ENCODE measurements at places on chromosomes 3 and 15.

DNA sequence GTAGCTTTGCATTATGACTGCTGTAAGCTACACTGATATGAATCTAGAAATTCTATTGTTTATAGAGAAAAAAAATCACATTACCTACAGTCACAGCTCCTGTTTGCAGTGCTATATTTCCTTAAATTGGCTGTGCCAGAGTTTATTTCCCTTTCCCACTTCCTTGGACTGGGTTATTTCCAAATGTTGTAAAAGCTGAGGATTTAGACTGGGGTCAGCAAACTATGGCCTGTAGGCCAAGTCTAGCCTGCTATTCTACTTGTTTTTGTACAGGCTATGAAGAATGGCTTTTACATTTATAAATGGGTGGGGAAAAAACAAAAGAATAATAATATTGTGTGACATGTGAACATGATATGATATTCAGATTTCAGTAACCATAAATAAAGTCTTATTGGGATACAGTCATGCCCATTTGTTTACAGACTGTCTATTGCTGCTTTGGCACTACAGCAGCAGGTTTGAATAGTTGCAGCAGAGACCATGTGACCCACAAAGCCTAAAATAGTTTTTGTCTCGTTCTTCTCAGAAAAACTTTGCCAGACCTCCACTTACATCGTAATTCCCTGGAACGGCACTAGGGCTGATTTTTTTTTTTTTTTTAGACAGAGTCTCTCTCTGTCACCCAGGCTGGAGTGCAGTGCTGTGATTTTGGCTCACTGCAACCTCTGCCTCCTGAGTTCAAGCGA is 7.8 kb downstream of the GLDN start:
- no peak for DNase-seq

- peak; percentile 65 for DNase-seq
Observed at GRCh38 chr3:14329116-14329830, 73.1 kb upstream of the SLC6A6 start.

- no peak for DNase-seq
Observed at GRCh38 chr3:57004229-57004628, 56.2 kb upstream of the SPATA12 start.

GRCh38 chr3:42256135-42256819 is 9.7 kb downstream of the CCK start:
- no peak for DNase-seq

DNA sequence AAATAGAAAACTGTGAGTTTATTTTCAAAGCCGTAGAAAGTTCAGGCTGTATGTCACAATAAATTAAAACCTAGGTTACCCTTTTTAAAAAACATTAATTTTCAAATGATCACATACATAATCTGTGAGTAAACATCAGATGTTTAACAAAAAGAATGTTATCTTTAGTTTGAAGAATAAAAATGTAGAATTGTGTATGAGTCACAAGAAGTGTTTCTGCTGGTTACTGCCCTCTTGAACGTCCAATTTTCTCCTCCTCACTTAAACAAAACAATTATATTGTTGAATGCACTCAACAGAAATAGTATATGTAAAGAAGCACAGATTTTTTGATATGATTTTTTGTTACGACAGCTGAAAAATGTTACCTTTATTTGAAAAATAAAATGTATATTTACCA is 855.1 kb downstream of the ROBO1 start:
- DNase-seq, result no peak

GRCh38 chr3:115720983-115721382 is 97.7 kb downstream of the GAP43 start:
- DNase-seq, result no peak

DNA sequence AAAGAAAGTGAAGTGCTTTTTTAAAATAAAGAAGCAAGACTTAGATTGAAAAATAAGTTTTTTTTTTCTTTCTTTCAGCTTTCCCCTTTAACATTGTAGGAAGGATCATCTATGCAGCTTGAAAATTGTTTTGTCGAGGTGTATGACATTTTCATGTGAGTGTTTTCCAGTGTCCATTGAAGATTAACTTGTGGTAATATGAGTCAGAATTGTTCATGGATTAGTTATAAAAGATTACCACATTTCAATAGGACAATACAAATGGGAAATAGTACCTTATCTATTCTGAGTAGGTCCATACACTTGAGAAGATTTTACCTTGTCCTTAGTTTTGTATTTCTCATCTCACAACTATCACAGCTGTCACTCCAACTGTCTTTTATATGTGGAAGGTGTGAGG is 1234.7 kb downstream of the NSUN3 start:
- DNase-seq, result no peak

- no peak for DNase-seq
Observed at GRCh38 chr15:42405863-42406482, 46.7 kb downstream of the CAPN3 start.

GRCh38 chr15:41010345-41010744 is 57.1 kb downstream of the CHAC1 start:
- no peak for DNase-seq

DNA sequence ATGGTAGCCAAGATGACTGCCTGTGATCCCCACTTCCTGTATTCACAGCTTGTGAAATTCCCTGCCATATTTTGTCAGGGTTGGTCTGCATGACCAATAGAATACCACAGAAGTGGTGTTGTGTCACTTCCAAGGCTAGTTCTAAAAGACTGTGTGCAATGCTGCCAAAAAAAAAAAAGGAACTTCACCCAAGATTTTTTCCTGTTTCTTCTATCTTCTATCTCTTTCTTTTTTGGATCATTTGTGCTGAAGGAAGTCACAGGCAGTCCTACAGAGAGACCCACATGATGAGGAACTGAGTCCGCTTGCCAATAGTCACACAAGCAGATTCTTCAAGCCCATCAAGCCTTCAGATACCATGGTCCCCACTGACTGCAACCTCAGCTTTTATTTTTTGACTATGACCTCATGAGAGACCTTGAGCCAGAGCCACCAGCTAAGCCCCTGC is 18.1 kb upstream of the RAF1 start:
- peak; percentile 85 for DNase-seq

GRCh38 chr3:45518376-45519135 is 76.0 kb upstream of the LIMD1 start:
- DNase-seq, result no peak

- no peak for DNase-seq
Observed at GRCh38 chr3:128012050-128012449, 40.2 kb upstream of the SEC61A1 start.

DNA sequence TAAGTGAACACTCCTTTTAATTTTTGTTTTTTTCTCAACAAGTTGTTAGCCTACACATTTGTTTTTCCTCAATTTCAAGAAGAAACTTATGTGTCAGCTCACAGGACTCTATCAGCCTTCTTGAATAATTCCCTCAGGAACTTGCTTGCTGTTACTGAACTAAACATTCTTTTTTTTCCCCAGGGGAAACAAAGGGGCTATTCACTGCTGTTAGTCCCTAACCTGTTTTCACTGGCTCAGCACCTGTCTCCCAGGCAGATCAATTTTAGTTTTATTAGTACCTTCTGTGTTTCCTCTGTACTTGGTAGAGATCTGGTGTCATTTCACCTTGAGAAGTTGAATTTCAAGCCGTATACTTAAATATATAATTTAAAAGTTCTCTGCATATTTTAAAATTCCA is 644.6 kb downstream of the CADM2 start:
- no peak for DNase-seq

GRCh38 chr15:89106200-89106599 is 17.9 kb downstream of the ABHD2 start:
- no peak for DNase-seq

- DNase-seq, result no peak
Observed at GRCh38 chr3:193553586-193553985, 1.1 kb downstream of the ATP13A4 start.

DNA sequence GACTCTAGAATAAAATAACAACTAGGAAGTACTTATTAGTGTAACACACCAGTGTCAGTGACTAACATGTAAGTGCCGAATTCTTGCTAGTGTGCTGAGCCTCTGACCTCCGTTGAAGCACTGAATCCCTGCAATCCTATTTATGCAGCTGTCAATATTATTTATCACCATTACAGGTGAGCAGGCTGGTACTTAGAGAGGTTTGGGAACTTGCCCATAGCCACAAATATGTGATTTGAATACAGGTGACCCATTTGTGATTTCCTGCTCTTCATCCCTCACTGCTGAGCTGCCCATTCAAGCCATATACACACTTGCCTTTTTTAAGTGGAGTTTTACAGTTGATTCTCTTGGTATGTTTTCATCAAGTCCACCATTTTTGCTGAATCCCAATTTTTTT is 12.2 kb downstream of the EIF4E3 start:
- no peak for DNase-seq

GRCh38 chr15:71971905-71972304 is 146.0 kb downstream of the MYO9A start:
- no peak for DNase-seq

GRCh38 chr3:119562307-119562961 is 3.0 kb upstream of the CD80 start:
- DNase-seq, result peak; percentile 71

DNA sequence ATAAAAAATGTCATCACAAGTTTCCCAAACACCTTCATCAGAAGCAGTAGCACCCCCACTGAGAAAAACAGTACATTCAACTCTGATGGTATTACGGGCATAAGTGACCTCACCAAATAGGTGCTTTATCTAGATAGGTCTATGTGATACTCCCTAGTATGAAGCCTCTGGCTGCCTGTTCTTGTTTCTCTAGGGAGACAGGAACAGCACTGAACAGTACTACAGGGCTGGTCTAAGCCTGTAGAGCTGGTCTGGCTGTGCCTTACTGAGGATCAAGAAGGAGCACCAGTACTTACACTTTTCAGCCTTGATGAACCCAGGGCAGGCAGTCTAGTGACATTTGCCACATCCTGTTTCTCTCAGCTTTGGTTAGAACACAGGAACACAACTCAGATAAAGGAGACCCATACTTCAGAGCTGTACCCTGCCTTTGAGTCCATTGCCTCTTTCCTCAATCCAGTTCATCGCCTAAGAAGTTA is 35.9 kb downstream of the OXNAD1 start:
- DNase-seq, result no peak

- DNase-seq, result no peak
Observed at GRCh38 chr15:56148064-56148463, 95.6 kb downstream of the RFX7 start.

- no peak for DNase-seq
Observed at GRCh38 chr3:121481106-121481880, 64.5 kb downstream of the POLQ start.
